ENCODE measurements at places on chromosomes 16 and 17.

GRCh38 chr16:11042191-11042590 is 97.8 kb downstream of the CLEC16A start:
- DNase-seq = no peak

GRCh38 chr17:28978356-28978964 is 27.1 kb upstream of the PHF12 start:
- DNase-seq = no peak

GRCh38 chr16:82629441-82630027 is 2.8 kb downstream of the CDH13 start:
- peak; percentile 45 for DNase-seq

DNA sequence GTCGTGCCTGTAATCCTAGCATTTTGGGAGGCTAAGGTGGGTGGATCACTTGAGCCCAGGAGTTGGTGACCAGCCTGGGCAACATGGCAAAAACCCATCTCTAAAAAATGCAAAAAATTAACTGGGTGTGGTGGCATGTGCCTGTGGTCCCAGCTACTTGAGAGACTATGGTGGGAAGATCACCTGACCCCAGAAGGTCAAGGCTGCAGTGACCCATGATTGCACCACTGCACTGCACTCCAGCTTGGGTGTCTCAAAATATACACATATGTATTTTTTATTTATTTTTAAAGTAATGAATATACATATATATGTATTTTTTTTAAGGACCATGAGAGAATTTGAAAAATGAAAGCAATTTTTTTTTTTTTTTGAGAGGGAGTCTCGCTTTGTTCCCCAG is 5.1 kb upstream of the NUFIP2 start:
- DNase-seq = no peak

DNA sequence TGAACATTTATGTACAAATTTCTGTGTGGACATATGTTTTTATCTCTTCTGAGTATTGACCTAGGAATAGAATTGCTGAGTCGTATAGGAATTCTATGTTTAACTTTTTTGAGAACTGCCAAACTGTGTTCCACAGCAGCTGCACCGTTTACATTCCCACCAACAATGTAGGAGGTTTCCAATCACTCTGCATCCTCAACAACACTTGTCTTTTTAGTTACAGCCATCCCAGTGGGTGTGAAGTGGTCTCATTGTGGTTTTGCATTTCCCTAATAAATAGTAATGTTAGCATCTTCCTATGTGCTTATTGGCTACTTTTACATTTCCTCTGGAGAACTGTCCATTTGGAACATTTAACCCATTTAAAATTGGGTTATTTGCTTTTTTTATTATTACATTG is 36.6 kb upstream of the NACA2 start:
- no peak for DNase-seq

- DNase-seq = peak; percentile 53
Observed at GRCh38 chr17:65742403-65743307, 181.2 kb upstream of the AXIN2 start.

GRCh38 chr17:78861229-78861628 is 20.6 kb upstream of the USP36 start:
- no peak for DNase-seq

DNA sequence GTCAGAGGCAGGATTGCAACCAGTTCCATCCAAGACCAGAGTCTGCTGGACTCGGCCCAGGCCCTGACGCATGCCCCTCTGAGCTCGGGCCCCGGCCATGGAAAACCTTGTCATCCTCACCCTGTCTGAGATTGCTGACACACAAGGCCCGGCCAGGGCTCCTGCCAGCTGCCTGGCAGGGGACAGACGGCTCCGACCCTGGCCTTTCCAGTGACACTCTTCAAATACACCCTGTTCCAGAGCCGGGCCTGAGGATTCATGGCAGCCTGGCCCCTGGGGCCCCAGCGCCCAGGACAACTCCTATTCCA is 3.2 kb upstream of the PABPN1L start:
- no peak for DNase-seq

- DNase-seq = no peak
Observed at GRCh38 chr16:55539049-55539448, 27.4 kb upstream of the CAPNS2 start.

- no peak for DNase-seq
Observed at GRCh38 chr16:77759821-77760220, 28.5 kb upstream of the VAT1L start.

DNA sequence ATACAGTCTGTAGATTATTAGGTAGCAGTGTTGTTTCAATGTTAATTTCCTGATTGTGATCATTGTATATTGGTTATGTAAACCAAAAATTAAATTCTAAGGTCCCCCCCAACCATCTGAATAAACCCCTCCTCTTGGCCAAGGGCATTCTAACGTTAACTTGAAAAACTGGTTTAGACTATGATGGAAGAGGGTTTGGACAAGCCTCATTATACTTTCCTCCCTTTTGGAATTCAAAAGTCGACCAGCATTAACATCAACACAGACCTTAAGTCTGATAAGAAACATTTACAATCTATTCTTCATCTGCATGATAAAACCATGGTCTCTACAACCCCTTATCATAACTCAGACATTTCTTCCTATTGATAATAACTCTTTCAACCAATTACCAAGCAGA is 20.6 kb upstream of the KIFC3 start:
- no peak for DNase-seq

DNA sequence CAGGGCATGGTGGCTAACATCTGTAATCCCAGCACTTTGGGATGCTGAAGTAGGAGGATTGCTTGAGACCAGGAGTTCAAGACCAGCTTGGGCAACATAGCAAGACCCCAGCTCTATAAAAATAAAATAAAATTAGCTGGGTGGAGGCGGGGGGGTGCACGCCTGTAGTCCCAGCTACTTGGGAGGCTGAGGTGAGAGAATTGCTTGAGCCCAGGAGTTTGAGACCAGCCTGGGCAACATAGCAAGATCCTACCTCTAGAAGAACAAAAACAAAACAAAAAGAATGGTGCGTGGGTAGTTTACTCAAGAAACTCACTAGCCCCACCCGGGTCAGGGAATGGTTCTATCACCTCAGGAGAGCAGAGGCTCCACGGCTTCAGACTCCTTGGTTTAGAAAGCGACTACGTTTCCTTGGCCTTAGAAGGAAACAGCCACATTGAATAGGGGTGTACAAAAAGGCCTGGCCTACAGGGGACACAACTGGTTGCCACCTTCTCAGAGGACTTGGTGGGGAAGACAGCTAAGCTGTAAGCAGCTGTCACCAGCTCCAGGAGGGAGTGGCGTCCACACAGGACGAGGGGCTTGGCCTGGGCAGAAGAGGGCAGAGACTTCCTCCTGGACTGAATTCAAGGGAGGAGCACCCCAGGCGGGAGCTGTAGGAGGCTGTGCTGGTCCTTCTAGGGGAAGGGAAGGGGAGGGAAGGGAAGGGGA is 716 bp downstream of the TK1 start:
- no peak for DNase-seq

GRCh38 chr17:49926886-49927285 is 42.1 kb upstream of the DLX4 start:
- no peak for DNase-seq

- no peak for DNase-seq
Observed at GRCh38 chr17:27756467-27757371, 43.6 kb downstream of the NOS2 start.

GRCh38 chr16:4612977-4613635 is 1.6 kb downstream of the UBALD1 start:
- DNase-seq = no peak

DNA sequence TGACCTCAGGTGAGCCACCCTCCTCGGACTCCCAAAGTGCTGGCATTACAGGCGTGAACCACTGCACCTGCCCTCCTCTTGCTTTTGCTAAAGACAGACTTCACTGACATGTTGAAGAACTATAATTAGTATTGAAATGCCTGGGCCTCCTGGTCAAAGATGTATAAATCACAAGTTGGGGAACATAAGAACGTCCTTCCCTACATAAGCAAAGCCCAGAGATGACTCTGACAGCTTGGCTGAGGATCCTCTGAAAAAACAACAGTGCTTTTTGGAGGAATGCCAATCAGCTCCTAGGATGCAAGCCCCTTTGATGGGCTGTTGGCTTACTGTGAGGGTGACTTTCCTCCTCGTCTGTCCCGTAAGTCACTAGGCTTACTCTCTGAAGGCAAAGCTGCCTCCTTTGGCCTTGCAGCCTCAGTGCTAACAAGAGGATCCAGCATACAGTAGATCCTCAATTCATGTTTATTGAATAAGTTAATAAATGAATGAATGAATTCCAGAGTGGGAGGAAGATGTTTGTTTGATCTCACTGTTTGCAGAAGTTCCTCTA is 6.3 kb downstream of the APOH start:
- DNase-seq = no peak

GRCh38 chr17:46770818-46771560 is 47.5 kb downstream of the WNT3 start:
- no peak for DNase-seq

GRCh38 chr16:20791923-20792612 is 14.2 kb downstream of the ERI2 start:
- DNase-seq = no peak

DNA sequence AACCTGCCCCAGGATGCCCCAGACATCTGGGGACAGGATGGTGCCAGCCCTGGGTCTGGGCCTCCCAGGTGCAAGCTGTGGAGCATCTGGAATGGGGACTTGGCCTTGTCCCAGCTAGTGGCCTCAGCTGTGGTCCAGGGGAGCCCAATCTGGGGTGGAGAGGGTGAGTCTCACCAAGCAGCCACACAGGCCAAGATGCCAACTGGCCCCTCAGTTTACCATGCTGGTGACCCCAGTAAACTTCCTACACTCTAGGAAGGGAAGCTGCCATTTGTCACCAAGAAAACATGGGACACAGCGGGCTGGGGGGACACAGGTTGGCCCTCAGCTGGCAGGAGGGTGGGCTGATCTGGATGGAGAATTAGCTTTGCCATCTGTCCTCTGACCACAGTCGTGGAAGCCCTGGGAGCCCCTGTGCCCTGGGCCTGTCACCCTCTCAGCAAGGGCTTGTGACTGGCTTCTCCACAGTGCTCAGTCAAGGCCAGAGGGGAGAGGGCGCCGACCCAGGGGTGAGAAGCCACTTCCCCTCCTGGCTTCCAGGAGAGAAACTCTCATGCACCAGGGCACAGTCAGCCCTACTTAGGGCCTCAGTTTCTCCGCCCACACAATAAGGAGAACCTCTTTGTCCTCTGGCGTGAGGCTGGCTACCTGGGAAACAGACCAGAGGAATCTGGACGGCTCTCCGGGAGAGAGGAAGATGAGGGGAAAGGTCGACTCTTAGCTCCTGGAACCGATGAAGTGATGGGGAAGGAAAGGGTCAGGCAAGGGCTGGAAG is 126.4 kb upstream of the SMURF2 start:
- no peak for DNase-seq

DNA sequence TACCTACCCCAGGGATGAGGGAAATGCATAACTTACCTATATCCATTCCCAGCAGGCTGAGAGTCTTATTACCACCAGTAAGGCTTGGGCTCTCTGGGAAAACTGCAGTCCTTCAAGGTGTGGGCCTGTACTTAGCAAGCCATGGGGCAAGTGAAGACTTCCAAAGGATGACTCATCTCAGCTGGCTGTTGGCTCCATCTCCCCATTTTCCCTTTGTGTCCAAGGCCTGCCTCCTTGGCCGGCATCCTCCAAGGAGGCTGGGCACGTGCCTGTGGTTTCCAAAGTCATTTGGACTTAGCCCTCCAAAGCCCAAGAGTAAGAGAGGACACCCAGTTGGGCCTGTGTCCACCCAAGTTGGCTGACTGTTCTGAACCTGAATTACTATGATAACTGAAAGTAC is 89.8 kb downstream of the TMEM100 start:
- no peak for DNase-seq

DNA sequence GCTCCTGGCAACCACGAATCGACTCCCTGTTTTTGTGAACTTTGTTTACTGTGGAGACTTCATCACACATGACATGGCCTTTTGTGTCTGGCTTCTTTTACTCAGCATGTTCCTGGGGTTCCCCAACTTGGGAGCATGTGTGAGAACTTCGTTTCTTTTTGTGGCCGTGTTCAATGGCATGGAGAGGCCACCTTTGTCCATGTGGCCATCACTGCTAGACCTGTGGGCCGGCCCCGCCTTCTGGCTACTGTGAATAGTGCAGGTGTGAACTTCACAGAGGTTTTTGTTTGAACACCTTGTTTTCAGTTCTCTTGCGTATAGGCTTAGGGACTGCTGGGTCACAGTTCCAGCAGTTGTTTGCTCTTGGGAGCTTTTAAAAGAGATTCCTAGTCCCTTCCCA is 5.7 kb upstream of the SLC38A8 start:
- DNase-seq = no peak

GRCh38 chr17:19590912-19591551 is 57.4 kb downstream of the SLC47A1 start:
- no peak for DNase-seq

DNA sequence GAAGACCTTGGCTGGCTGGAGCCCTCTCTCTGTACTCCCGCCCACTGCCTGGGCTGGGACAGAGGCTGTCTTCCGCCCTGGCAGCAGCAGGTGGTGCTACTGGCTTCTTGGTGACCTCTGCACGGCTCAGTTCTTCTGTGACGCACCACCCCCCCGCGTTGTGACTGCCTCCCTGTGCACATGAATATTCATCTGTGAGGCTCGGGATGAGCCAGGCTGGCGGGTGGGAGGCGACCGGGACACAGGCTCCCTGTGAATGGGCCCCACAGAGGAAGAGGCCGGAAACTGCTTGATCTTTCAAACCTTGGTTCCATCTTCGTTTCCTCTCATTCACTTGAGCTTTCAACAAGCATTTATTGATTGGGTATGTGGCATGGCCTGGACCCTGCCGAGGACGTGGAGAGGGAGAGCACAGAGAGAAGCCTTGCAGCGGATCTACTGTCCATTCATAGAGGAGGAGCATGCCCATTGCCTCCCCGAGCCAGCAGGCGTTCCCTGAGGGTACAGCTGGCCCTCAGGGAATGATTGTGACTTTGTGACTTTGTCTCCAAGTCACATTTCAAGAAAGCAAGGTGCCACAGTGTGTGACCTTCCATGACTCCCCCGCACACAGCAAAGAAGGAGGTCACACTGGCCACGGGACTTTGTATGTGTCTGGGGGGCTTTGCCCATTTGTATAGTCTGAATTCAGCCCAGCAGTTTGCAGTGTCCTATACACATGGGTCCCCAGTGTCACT is 45.0 kb downstream of the B9D1 start:
- DNase-seq = no peak

- DNase-seq = no peak
Observed at GRCh38 chr17:64138441-64138840, 8.5 kb upstream of the ERN1 start.

- DNase-seq = peak; percentile 29
Observed at GRCh38 chr17:43094129-43094835, 30.9 kb downstream of the BRCA1 start.

DNA sequence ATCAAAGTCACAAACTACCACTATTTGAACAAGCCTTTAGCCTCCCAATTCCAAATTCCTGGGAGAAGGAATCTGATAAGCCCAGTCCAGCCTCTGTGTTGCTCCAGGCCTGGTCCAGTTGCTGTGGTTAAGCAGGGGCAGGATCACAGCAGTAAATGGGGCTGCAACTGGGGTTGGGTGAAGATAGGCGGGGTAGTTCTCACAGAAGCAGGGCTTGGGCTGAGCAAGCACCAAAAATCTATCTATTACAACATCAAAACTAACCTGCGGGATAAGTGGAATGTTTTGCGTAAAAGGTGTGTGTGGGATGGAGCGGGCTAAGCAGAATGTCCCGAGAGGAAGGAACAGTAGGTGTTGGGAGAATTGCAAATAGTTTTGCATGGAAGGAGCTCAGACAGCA is 23.0 kb upstream of the RNF135 start:
- DNase-seq = no peak

GRCh38 chr17:7403727-7403976 is 245 bp downstream of the TMEM256 start:
- no peak for DNase-seq
